Activated T-helper 17 cell treated with anti-CD3 and anti-CD28 coated beads, Interleukin-2, amount 50 U/mL, for 72 hours (primary cell): ENCODE measurements at places on chromosomes 11 and 22.

- no peak for ATAC-seq
Measured at GRCh38 chr22:36764060-36764459, 11.9 kb downstream of the IFT27 start.

DNA sequence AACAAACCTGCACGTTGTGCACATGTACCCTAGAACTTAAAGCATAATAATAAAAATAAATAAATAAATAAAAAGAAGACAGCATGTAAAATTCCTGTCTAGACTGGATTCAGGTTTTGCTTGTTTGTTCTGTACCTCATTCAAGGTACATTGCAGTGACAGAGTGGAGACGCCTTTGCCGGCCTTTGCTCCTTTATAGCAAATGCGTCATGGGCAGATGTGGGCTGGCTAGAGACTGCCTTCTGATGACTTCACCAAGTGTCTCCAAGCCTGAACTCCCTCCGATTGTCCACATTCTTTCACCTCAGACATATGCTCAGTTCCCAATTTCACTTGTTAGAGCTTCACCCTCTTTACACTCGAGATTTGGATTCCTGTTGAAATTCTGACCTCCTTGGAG is 147.8 kb upstream of the ARHGAP20 start:
- no peak for ATAC-seq

GRCh38 chr11:103453915-103454709 is 344.9 kb downstream of the DYNC2H1 start:
- no peak for ATAC-seq

DNA sequence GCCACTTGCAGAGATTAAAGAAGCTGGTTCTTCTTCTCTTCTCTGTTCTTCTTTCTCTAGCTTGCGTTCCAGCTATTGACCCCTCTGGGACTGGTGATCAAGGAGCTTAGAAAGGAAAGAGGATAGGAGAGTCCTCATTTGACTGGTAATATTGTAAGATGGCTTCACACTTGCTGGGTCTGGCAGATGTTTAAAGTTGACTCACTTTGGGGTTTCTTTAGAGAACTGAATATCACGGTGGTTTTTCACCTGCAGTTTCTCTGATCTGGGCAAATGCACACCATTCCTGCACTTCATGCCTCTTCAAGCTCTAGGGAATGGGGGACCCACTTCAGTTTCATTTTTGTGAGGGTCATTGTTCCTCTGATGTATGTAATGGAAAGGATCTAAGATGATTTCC is 41.8 kb upstream of the DEUP1 start:
- ATAC-seq = no peak

DNA sequence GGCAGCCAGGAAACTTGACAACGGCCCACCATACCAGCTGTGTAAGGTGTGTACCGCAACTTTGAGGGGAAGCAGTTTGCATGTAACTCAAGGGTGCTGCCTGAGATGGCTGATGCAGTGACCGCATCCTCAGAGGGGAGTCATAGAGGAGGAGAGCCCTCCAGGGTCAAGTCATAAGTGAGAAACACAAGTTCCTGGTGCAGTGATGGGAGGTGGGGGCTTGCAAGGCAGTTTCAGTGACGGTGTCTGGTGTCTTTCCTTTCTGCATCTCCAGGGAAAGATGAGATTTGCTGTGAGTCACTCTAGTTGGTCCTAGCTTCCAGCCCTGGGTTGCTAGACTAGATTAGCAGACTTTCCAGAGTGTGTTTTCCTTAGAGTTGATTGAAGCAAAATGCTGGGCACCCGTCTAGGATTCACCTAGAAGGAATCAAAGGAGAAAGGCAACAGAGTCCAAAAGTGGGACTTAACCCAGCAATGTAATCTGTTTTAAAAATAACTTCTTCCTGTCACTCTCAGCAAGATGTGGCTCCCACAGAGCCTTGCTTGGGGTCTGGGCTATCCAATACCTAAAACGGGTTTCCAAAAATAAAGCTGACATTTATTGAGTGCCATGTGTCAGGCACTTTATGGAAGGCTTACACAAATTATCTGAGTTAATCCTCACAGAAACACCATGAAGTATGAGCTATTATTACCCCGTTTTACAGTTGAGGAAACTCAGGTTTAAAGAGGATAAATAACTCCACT is 265.4 kb upstream of the PLET1 start:
- ATAC-seq = no peak

DNA sequence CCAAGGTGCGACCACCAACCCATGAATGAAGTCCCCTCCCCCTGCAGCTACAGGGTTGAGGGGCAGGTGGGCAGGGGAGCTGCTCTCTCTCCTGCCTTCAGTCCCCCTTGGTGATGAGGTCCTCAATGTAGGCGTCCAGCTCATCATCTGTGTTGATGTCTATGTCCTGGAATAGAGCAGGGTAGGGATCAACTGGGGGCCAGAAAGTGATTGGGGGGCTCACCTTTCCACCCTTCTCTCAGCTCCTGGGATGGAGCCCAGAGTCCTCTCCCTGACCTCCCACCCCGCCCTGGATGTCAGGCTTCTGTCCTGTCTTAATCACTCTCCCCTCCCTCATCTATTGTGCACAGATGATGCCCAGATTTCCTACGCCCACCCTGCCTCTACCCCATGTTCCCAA is 41.9 kb downstream of the MORC2 start:
- ATAC-seq = no peak

GRCh38 chr11:11864803-11865202 is 23.0 kb downstream of the USP47 start:
- ATAC-seq = peak; percentile 43

DNA sequence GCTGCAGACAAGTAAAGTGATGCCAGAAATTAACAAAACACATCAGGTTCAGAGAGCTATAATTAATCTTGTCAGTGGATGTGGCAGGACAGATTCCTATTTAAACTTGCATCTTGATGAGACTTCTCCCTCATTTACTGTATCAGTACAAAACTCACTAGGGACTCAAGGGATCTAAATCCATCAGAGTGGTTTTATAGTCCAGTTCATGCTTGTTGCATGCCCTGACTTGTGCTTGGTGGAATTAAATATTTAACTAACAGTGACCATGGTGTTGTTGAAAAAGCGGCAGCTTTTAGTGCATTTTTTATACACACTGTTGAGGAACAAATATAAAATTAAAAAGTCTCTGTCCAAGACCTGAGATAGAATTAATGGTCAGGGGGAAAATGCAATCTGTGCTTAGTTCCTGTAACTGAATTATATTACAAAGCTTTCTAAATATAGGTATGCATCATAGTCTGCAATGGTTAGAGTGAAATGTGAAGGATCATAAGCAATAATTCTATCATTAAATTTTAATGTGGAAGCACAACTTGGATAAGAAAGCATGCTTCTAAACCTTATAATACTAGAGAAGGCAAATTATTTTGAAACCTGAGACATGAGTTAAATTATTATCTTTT is 1475.5 kb upstream of the TENM4 start:
- ATAC-seq = no peak

DNA sequence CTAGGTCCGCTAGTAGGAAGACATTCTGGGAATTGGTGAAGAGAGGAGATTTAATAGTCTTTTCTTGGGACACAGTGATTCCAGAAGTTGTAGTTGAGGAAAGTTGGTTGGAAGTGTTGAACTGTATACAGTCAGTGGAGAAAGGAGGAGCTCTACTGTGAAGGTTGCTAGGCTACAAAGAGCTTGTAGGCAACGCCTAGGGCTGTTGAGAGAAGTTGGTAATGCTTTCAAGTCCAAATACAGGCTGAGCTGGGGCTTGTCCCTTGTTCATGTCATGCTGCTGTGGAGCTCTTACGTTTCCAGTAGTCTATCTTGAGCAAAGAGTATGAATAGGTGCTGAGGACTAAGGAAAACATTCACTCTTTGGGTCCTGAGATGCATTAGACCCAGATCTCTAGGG is 1.1 kb downstream of the TBCEL start:
- ATAC-seq = no peak
